ENCODE measurements at places on chromosomes 12 and 14.

GRCh38 chr14:37172024-37172869 is at the start of gene SLC25A21:
SLC25A21 (minus strand) TSS chr14:37172606.
- DNase-seq, result no peak

GRCh38 chr12:68866950-68867349 is 59.0 kb downstream of the MDM2 start:
- DNase-seq, result no peak

DNA sequence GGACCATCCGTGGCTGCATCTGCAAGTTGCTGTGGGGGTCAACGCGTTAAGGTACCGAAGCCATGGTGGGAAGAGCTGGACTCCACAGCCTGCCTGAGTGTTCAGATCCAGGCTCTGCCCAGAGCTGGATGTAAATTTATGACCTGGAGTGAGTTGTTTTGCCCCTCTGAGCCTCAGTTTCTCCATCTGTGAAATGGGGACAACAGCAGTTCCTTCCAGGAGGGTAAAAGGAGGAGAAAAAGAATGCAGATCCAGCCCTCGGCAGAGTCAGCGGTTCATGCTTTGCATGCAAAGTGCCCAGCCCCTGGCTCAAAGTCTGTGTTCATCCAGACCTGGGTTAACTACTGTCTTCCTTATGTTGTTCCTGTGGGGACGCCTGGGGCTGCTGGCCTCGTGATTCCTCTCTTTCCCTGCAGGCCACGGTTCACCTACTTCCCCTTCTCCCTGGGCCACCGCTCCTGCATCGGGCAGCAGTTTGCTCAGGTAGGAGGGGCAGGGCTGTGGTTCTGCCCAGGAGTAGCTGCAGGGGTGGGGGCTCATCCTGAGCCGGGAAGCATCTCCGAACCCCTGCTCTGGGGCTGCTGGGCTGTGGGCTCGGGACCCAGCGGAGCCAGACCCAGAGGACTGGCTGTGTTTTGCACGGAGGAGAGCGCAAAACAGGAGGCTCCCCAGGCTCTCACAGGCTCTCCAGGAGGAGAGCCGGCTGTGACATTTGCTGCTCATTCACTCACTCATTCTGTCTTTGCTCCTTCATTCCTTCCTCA is 41.9 kb downstream of the CYP46A1 start:
- DNase-seq, result no peak

GRCh38 chr12:6092784-6093722 is 31.4 kb downstream of the VWF start:
- no peak for DNase-seq

DNA sequence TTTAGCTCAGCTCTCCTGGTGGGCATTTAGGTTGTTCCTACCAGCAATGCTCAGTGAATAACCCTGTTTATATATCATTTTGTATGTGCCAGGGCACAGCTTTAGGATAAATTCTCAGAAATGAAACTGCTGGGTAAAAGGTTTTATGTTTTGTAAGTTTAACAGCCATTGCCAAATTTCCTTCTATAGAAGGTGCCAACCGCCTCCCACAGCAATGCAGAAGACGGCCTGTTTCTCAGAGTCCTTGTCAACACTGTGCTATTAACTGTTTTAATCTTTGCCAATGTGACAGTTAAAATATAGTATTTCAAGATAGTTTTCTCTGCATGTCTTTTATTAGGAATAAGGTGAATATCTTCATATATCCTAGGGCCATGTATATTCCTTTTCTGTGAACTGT is 65.0 kb downstream of the PPP1R13B start:
- no peak for DNase-seq

- no peak for DNase-seq
Observed at GRCh38 chr14:42370056-42370455, 763.4 kb downstream of the LRFN5 start.

GRCh38 chr12:45762185-45763110 is 32.9 kb downstream of the ARID2 start:
- DNase-seq, result no peak

GRCh38 chr12:103908246-103908541 is 22.0 kb upstream of the HSP90B1 start:
- no peak for DNase-seq

- peak; percentile 5 for DNase-seq
Observed at GRCh38 chr12:11822081-11822834, 172.8 kb downstream of the ETV6 start.

- no peak for DNase-seq
Observed at GRCh38 chr14:90500665-90501370, 104.0 kb downstream of the CALM1 start.

GRCh38 chr14:96693987-96694386 is 103.2 kb upstream of the VRK1 start:
- DNase-seq, result no peak

- no peak for DNase-seq
Observed at GRCh38 chr14:65101631-65102440, 481 bp downstream of the MAX start.

DNA sequence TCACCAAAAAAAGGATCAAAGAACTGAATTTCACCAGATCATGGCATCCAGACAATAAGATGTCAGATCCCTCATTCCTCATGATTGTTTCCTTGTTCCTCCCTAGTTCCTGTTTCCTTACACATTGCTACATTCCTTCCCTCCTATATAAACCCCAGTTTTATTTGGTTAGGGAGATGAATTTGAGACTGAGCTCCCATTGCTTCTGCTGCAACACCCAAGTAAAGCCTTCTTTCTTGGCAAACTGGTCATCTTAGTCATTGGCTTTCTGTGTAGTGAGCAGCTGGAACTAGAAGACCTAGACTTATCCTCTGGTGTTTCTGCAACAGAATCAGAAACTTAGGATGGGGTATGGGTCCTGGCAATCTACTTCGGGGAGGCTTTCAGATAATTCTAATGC is 217.9 kb downstream of the NOVA1 start:
- no peak for DNase-seq

GRCh38 chr14:30337456-30337855 is 221.5 kb upstream of the G2E3 start:
- DNase-seq, result no peak

- no peak for DNase-seq
Observed at GRCh38 chr14:32453857-32454810, 125.0 kb downstream of the AKAP6 start.

- peak; percentile 44 for DNase-seq
Observed at GRCh38 chr12:123106640-123107359, 44.1 kb downstream of the PITPNM2 start.

All from activated CD4-positive, CD25-positive, alpha-beta regulatory T cell (primary cell).